Esophagus mucosa (tissue), 1 donor: ENCODE measurements at places on chromosomes 12 and 14.

- peak; percentile 60 for ATAC-seq
These were observed 62.4 kb downstream of the ADCK1 start for GRCh38 chr14:77862154-77862786.

DNA sequence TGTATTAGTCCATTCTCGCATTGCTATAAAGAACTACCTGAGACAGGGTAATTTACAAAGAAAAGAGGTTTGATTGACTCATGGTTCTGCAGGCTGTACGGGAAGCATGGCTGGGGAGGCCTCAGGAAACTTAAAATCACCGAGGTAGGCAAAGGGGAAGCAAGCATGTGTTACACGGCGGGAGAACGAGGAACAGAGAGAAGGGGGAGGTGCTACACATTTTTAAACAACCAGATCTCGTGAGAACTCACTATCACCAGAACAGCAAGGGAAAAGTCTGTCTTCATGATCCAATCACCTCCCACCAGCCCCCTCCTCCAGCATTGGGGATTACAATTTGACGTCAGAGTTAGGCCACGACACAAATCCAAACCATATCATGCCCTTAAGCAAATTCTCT, 13.3 kb upstream of the MAX start:
- ATAC-seq: no peak

- no peak for ATAC-seq
These were observed at the start of gene KDM2B for GRCh38 chr12:121580959-121581685. TSS of gene KDM2B (minus strand) at chr12:121581023. CDS start at chr12:121580911, 112 bp downstream.

- ATAC-seq: no peak
These were observed 1213.6 kb downstream of the GALC start for GRCh38 chr14:86779416-86779815.

- ATAC-seq: no peak
These were observed 197.2 kb downstream of the CHST11 start for GRCh38 chr12:104653730-104654664.

GRCh38 chr14:87181288-87181687, 811.7 kb downstream of the GALC start:
- ATAC-seq: no peak

GRCh38 chr12:56657416-56658379, 11.9 kb upstream of the ATP5F1B start:
- ATAC-seq: no peak

DNA sequence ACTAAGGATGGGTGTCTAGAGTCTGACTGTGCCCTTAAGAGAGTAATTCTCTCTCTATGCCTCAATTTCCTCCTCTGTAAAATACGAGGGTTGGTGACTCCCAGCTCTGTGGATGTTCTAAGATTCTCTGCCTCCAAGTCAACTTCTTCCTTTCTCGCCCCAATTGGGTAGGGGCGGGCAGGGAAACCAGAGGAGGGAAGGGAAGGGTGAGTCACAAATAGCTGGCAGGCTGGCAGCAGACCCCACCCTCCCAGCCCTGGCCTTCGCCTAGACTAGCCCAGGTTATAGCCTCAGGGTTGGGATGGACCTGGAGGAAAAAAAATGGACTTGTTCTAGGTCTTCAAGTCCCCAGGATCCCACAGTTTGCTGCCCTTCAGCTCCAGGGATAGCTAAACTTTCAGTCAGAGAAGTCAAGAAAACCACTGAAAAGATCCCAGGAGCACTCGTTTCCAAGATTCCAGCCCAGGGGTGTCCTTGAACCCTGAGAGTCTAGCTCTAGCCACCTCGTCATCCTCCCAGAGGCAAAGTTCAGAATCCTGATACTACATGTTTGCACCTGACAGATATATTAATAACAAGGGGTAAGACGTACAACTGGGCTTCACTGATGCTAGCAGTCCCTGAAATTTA, 2.3 kb downstream of the DGKA start:
- peak; percentile 66 for ATAC-seq

DNA sequence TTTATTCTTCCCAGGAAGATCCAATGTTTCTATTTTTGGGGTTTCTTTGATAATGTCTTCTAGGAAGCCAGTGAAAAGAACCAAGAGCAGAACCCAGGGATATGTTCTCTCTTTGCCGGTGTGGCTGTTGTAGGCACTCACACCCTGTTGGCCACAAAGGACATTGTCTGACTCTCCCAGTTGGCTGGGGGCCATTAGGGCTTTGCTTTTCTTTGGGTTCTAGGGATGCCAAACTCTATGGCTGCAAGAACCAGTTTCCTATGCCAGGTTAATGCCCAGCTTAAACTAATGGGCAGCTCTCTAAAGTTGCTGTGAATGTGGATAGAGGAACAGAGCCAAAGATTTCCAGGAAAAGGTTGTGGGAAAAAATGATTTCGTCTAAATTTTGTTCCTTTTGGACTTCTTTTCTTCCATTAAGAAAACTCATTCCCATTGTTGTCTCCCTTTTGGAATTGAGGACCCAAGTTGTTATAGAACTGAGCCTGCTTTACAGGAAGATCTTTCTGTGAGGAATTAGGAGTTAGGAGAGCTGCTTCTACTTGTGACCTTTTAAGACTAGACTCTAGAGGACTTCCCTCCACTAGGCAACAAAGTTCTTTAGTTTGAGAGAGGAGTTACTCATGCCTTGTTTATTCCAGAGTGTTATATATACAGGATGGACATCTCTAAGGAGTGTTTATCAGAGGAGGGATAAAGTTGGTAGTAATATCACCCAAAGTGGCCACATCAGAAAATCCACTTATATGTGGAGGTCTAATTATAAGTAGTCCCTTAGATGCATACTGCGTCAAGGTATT, 13.1 kb downstream of the COPZ1 start:
- peak; percentile 81 for ATAC-seq

- no peak for ATAC-seq
These were observed 21.8 kb upstream of the WDR20 start for GRCh38 chr14:102117852-102118251.

- ATAC-seq: no peak
These were observed 387.3 kb downstream of the LRIG3 start for GRCh38 chr12:58532855-58533608.

GRCh38 chr12:15323480-15323879, 1.2 kb downstream of the PTPRO start:
- no peak for ATAC-seq

DNA sequence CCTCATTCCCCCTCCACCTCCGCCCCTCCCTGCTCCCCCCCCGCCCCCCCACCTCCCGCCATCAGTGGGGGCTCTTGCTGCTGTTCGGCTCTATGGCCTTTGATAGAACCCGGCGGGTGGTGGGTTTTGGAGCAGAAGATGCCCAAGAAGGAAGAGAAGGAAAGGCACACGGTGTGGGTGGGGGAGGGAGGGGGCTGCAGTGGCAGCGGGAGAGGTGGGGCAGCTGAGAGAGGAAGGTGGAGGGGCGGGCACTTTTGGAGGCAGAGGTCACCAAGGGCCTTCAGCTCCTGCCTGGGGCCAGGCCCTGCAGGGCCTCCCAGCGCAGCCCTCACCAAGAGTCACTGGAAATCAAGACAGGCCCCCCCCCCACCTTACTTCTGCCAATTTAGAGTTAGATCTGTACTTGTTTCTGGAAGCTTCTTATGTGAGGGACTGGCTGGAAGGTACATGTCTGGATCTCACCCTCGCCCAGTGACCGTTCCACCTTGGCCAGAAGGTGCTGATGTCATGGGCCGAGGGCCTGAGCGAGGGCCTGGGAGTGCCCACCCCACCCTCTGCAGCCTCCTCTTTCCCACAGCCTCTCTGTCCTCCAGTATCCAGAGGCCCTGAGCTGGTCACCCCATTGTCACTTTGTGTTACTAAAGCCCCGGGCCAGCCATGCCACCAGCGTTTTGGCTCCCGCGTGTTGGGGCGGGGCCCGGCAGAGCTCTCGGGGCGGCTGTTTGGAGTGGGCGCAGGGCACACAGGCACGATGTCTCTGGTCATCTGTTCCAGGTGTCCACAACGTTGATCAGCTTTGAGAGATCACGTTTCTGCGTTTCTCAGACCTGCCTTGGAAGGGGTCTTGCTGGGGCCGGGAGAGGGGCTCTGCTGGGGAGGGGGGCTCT, 153.9 kb downstream of the KIF26A start:
- ATAC-seq: no peak

- ATAC-seq: no peak
These were observed 128.2 kb downstream of the PTPN11 start for GRCh38 chr12:112546996-112547395.

- ATAC-seq: no peak
These were observed 222.1 kb downstream of the C12orf50 start for GRCh38 chr12:87807086-87807485.

- ATAC-seq: no peak
These were observed 16.9 kb upstream of the KRT7 start for GRCh38 chr12:52216100-52216499.

GRCh38 chr14:87122166-87122565, 870.8 kb downstream of the GALC start:
- ATAC-seq: no peak

DNA sequence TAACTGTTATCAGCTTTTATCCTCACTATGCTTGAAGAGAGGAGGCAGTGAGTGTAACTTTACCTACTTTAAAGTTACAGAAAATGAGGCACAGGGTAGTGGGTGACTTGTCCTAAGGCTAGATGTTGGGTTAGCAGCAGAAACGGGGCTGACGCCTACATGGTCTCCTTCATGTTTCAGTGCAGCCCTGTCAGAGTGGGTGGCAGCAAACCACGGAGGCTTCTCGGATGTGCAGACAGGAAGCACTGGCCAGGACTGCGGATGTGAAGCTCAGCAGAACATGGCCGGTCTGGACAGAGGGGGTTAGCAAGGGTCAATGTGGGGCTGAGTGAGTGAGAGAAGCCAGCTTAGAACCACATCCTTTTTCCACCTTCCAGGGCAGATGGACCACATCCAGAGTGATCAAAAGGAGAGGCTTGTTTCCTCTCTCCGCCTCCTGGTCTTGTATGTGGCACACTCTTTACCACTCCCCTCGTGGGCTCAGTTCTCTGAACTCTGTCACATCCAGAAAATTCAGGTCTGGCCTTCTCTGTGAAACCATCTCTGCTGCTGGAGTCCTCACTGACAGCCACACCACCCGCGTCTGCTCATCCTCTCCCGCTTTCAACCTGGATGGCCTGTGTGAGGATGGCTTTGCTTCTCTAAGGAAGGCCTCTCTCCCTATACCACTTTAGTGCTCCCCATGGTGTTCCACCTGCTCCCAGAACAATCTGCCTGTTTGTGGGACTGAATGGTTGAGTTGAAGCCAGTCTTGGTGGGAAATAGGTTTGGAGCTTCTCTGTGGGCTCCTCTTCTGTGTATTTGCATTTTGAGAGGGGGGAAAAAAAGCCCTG, 14.1 kb downstream of the SUSD6 start:
- ATAC-seq: peak; percentile 70

DNA sequence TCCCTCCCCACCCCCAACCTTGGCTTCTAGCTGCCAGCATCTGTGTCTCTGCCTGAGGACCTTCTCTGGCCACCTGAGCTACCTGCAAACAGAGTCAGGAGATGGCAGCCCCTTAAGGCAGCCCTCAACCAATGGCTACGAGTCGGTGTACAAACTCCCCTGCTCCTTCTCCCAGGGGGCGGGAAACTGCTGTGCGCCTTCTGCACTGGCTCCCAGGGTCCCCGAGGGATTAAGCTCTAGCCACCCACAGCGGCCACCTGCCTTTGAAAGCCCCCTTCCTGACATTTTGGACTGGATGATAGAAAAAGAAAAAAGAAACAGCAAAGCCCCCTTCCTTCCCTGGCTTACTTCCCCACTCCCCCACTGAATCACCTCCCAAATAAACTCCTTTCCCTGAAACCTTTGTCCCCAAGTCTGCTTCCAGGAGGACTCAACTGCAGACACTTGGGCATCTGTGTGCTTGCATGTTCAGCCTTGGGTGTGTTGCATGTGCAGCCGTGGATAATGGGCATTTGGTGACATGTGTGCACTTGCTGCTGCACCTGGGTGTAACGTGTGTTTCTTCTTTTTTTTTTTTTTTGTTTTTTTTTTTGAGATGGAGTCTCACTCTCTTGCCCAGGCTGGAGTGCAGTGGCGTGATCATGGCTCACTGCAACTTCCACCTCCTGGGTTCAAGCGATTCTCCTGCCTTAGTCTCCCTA, 6.0 kb downstream of the SDS start:
- ATAC-seq: no peak

DNA sequence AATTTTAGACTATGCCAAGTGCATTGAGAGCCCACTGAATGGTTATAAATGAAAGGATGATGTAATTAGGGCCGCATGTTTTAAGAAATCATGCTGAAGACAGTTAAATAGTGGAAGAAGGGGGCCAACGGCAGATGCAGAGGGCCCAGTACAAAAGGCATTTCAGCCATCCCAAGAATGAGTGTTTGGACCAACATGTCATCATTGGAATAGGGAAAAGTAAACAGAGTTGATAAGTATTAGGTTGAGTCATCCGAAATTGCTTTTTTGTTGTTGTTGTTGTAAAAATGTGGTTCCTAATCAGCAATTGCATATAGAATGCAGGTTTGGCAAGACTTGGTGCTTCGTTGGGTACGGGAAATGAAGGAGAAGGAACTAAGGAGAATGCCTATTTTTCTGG, 29.5 kb downstream of the BMP4 start:
- no peak for ATAC-seq

GRCh38 chr12:2483713-2484112, 311.1 kb upstream of the FKBP4 start:
- no peak for ATAC-seq

DNA sequence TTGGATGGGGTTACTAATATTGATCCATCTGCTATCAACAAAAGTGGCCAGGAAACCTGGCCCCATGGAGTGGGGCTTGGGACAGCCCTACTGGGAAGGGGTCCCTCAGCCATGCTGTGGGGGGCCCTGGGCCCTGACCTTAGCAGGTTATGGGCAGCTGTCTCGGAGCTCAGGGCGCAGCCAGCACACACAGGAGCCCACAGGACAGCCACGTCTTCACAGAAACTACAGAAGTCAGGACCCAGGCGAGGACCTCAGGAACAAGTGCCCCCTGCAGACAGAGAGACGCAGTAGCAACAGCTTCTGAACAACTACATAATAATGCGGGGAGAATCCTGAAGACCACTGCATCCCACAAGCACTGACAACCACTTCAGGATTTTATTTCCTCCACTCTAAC, 11.9 kb upstream of the FKBP11 start:
- ATAC-seq: no peak

DNA sequence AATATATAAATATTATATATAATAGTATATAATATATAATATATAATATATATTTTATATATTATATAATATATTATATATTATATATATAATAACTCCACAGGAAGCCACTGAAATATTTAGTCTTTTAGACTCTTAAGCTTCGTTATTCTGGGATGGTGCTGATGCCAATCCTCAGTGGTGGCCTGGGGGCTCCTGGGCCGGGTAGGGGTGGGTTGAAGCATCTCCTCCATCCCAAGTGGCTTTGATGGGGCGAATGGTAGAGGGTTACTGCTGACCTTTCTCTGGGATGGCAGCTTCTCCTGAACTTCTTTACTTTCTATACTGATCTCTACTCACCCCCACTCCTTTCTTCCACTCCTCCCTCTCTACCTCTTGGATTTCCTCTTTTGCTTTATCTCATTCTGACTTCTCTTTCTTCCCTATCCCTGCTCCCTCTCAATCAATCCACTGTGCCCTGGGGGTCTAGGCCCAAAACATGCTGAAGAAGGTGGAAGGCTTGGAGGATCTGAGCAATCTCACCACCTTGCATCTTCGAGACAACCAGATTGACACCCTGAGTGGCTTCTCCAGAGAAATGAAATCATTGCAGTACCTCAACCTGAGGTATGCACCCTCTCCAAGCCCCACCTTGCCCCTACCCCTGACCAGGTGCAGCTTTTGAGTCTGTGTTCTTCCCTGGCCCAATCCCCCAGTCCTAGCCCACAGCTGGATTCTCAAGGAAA, 4.8 kb upstream of the ENO2 start:
- no peak for ATAC-seq
